NCI-H1417 (cell line): ENCODE measurements at places on chromosomes 4 and X.

- DNase-seq = no peak
These were observed 11.7 kb downstream of the OTUD5 start for GRCh38 chrX:48945517-48946348.

- peak; percentile 45 for DNase-seq
These were observed 402.4 kb upstream of the NDST4 start for GRCh38 chr4:115515772-115516171.

DNA sequence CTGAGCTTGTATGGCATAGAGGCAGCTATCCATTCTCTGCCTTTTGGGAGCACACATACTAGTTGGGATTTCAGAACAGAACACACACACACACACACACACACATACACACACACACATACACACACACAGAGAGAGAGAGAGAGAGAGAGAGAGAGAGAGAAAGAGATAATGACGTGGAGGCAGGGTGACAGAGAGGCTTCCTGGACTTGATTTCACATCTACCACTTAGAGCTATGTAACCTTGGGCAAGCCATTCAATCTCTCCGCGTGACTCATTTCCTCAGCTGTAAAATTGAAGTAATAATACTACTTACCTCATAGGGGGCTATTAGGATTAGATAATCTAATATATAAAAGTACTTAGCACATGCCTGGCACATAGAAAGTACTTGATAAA lies 12.3 kb upstream of the GRIA3 start:
- DNase-seq = no peak

DNA sequence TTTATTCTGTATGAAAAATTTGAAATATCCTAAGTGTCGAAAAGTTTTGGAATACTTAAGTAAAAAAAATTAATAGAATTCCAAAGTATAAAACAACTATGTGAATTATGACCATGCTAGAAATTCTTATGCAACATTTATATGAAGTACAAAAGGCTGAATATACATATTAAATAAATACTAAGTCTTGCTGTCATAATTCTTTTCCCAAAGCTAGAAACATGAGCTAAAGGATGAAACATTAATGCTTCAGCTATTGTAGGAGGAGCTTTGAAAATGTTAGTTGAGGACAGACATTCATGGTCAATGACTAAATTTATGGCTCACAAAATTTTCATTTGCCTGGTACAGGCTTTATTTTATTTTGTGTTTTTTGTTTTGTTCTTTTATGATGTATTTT lies 207.3 kb downstream of the GABRB1 start:
- DNase-seq = no peak

DNA sequence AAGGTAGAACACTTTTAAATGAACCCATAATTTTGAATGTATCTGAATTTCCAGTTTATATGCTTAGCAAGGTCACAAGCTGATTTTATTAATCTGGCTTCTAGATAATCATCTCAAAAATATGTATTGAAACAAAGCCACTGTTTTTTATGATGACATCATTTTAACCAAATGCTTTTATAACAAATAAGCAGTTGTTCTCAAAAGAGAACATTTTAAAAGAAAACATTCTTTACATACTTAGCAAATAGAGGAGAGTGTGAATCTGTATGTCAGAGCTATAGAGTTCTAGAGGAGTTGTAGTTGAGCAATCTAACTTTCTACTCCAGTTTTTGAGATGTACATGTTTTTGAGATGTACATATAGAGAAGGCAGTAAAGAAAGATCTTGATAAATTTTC lies 42.5 kb downstream of the LAMP2 start:
- DNase-seq = no peak

GRCh38 chr4:81808011-81808672 lies 336.4 kb upstream of the RASGEF1B start:
- peak; percentile 100 for DNase-seq

GRCh38 chrX:27186671-27187070 lies 276.5 kb downstream of the PPP4R3C start:
- DNase-seq = peak; percentile 18
